ENCODE measurements at places on chromosomes 5 and 9.

DNA sequence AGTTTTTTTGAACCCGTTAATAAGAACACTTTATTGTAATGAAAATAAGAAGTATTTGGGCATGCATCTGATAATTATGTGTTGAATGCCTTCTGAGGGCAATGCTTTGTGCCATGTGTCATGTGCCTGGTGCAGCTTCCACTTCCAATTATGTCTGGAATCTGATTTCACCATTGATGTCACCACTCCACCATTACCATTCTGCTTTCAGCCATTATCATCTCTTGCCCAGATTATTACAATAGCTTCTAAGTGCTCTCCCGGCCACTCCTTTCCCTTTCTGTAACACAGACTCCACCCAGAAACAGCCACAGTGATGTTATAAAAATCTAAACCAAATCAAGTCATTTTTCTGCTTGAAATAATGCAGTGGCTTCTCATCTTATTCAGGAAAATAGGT lies 171.7 kb downstream of the C9orf152 start:
- no peak for DNase-seq

DNA sequence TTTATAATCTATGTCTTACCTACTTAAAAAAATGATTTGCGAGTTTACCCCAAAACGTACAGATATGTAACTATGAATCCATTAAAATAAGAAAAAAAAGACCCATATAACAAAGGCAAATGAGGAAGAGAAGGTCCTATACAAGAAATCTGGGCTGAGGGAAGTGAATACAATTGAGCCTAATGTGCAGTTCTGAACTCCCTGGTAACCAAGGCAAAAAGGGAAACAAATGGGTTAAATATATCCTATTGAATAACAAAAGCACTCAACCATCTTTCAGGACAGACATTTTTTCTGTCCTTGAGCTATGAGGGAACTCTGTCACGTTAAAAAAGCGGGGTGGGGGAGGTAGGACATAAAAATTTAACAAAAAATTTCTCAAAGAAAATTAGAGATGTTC lies 78.6 kb downstream of the PTPN3 start:
- DNase-seq = no peak

DNA sequence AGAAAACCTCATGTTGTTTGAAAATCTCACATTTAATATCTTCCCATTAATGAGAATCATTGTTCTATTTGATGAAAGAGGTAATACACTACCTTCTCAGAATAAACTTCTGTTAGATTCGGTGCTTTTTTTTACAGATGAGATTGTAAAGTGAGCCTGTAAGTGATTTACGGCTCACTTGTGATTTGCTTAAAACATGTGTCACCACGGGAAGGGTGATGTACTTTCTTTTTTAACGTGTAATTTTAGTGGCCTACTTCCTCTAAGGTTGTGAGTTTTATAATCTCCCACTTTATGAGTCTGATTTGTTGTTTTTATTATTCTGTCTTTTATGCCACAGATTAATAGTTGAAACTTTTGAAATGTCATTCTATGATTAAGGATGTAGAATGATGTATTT lies 15.9 kb downstream of the ANXA1 start:
- DNase-seq = no peak

DNA sequence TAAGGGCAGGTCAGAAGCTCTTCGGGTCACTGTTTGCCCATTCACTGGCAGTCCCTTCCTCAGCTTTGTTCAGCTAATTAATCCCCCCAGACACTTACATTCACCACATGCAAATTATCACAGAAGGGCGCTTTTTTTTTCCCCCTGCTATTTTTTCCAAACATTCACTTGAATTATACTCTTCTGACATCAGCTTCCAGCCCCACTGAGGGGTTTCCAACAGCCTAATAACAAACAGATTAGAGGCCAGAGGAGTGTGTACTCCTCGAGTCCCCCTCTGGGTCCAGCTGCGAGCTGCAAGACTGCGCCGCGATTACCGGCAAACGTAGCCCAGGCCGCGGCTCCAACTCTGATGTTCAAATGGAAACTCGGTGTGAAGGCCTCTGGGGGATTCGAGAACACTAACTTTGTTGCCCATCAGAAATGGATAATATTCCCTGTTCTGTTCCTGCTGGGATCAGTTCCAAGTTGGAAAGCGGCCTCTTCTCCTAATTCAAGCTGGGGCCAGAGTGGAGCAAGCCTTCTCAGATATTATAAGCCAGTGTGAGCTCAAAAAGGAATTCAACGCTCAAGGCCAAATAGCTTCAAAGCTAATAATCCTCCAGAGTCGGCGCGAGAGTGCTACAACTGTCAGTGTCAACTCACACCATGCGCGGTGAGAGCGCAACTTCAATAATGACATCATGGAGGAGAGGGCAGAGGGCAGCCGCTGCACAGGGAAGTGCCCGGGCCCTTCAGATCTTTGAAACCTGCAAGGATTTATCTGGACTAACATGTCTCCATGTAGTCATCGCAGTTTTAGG lies 560.8 kb downstream of the BNC2 start:
- DNase-seq = no peak

GRCh38 chr9:75591972-75592371 lies 298.5 kb upstream of the PCSK5 start:
- DNase-seq = no peak

- DNase-seq = no peak
Observed at GRCh38 chr9:92384375-92384774, 20.0 kb downstream of the OGN start.

- DNase-seq = no peak
Observed at GRCh38 chr5:165127941-165128340, 1622.5 kb downstream of the MAT2B start.

DNA sequence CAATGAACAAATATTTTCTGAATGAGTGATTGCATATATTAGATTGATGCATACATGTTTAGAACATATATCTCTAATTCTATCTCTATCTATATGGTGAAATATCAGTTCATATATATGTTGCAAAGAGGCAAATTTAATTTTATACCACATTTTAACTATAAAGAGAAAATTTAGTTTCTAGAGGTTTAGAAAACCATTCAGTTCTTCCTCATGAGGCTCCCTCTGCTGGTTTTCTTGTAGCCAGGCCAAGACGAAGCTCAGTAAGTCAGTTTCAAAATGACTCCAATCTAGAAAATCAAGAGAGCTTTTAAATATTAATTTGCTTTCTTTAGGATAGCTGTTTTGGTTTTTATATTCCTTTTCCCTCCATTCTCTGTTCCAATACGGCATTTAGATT lies 312.1 kb downstream of the TMEM232 start:
- DNase-seq = no peak

DNA sequence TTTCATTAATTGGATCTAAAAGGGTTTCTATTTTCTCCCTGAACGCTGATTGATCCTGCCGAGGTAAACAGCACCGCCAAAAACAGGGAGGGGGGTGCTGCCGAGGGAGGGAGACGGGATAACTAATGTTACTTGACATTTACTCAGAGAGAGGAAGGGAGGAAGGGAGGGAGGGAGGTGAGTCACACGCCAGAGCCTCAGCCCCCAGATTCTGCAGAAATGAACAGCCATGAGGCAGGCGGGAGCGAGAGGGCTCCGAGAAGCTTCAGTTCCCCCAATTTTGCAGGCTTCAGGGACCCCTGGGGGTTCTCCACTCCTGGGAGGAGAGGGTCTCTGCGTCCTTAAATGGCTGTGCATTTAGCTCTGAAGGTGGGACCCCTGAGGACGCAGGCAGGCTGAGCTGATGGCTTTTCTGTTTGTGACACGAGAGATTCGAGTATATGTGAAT lies 59.1 kb upstream of the IER5L start:
- peak; percentile 62 for DNase-seq

DNA sequence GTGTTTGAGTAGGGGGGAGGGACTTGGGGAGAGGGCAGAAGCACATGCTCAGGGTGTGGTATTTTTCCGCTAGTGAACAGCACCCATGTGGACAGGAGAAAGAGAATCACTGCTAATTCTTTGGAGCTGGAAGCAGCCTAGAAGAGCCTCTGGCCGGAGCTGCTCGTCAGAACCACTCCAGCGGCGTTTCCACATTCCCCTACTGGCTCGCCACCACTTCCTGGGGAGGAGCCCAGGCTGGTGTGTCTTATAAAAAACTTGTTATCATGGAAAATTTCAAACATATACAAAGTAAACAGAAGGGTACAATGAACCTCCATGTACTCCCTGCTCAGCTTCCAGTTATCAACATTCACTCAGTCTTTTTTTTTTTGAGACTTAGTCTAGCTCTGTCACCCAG lies 26.7 kb downstream of the LHX2 start:
- DNase-seq = no peak

GRCh38 chr5:16392718-16393117 lies 72.9 kb downstream of the ZNF622 start:
- DNase-seq = no peak

GRCh38 chr5:39498278-39498952 lies 73.6 kb upstream of the DAB2 start:
- no peak for DNase-seq

- no peak for DNase-seq
Observed at GRCh38 chr5:5521478-5521877, 99.0 kb downstream of the ICE1 start.

DNA sequence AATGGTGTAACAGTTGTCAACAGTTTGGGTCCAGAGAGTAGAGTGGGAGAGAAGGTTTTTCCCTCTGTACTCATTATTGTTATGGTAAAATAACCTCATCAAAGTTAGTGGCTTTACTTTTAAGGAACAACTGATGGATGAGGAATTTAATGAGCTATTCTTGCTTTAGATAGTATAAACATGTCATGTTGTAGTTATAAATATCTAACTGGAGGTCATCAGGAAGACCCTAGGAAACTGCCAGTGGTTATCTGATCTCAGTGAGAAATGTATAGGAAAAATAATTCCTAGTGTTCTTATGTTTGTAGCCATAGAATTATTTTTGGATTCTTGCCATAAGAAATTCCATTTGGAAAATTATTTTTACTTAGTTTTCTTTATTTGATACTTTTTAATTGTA lies 4.1 kb downstream of the ERCC6L2 start:
- DNase-seq = no peak

DNA sequence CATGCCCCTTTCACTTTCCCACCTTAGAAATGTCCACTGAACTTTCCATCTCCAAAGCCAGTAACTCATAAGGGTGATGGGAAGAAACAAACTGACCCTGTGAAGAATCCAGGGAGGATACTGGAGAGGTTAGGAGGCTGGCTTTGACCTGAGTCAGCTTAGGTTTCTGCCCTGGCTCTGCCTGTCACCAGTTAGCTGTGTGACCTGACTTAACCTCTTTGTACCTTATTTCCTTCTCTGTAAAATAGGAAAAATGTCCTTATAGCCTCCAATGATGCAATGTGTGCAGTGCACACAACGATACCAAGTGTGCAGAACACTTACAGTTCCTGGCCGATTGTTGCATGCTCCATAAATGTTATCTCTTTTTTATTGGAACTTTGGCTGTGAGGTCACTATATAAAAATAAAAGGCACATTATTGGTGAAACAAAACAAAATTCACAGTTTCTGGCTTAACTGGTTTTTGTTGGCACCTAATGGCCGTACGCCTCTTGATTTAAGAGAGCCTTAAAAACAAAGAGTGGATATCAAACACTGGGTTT lies 37.8 kb downstream of the GABRP start:
- no peak for DNase-seq

- no peak for DNase-seq
Observed at GRCh38 chr9:81823672-81824554, 104.3 kb upstream of the SPATA31D4 start.

DNA sequence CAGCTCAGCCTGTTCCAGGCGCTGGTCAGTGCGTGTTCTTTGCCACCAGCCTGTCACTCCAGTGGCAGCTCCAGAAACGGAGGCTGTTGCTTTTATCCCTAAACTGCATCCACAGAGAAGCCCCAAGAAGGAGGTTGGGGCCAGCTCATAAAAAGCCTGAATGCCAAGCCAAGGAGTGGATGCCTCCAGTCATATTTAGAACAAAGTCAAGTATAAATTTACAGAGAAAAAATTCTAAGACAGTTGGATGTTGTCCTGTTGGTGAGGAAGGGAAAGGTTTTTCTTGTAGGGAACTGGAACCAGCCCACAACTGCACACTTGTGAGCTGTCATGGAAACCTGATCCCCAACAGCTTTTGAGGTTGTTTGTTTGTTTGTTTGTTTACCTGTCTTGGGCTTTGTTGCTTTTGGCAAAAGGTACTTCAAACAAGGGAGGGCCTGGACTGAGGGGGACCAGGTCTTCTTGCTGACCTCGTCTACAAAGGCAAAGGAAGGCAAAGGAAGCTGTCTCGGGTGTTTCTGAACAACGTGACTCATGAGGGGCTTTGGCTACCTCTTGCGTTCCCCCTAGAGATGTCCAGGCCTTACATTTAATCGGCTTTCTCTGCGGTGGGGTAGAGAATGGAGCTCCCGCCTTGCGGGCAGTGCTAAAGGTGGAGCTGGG lies 36.7 kb downstream of the OLFML2A start:
- DNase-seq = no peak

DNA sequence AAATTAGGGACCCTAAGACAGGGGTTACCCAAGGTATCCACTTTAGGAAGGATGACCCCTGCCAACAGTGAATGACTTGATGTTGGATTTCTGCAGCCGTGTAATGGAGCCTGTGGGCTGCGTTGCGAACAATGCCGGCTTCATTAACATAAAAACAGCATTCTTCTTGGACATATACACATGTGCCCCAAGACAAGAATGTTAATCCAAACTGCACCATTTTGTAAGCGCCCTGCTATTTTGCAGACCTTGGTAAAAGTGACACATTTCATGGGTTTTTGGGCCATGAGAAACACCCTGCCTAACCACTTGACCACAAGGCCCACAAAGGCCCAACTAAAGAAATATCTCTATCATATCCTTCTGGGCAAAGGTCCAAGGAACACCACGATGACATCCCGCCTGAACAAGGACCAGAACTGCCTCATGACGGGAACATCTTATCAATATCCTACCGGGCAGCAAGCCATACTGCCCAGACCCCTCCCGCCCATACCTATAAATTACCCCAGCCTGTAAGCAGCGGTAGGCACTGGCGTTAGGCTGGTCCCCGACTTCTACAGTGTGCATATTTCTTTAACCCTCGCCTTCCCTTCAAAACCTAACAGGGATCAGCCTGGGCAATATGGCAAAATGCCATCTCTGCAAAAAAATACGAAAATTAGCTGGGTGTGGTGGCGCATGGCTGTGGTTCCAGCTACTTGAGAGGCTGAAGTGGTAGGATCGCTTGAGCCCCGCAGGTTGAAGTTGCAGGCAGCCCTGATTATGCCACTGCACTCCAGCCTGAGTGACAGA lies 9.7 kb upstream of the PDCD1LG2 start:
- no peak for DNase-seq

DNA sequence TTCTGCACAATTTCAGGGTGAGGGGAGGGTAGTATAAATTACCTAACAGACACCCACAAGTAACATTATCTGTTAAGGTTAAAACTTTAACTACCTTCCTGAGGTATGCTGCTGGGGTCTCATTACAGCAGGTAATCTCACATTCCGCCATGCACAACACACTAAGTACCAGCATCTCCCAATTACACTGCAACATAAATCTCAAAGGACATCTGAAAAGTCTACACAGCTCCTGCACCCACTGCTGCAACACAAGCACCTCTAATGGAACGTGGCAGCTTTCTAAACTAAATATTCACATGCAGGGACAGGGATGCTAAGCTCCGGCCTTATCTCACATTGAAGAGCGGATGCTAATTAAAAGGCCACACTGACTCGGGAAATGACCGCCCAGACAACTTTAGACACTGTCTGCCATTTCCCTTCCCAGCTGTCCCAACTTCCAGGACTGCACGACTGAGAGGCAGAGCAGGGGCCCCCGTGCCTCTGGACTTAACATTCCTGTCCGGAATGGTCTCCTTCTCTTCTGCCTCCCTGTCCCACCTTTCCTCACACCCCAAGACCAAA lies 45.9 kb downstream of the PSMB7 start:
- DNase-seq = no peak

- no peak for DNase-seq
Observed at GRCh38 chr5:151483647-151484046, 36.2 kb downstream of the SLC36A1 start.

Data from activated T-cell treated with anti-CD3 and anti-CD28 coated beads, Interleukin-2, amount 50 U/mL, for 72 hours (primary cell).